ENCODE measurements at places on chromosomes 5 and 9. TPM values are rescaled to one million over a fixed set of nuclear protein-coding genes. Genes with fewer than 3 reads are reported as not detected.

- no peak overlapping the region for H3K4me3 ChIP-seq
- no peaks in the 10 kb centered on the region for H3K27me3 ChIP-seq
- H3K27ac ChIP-seq: no peak overlapping the region
- H3K4me1 ChIP-seq: no peaks in the 10 kb centered on the region
- no peaks in the 10 kb centered on the region for H3K36me3 ChIP-seq
Observed at GRCh38 chr5:78050888-78051287, 243.6 kb downstream of the AP3B1 start.

DNA sequence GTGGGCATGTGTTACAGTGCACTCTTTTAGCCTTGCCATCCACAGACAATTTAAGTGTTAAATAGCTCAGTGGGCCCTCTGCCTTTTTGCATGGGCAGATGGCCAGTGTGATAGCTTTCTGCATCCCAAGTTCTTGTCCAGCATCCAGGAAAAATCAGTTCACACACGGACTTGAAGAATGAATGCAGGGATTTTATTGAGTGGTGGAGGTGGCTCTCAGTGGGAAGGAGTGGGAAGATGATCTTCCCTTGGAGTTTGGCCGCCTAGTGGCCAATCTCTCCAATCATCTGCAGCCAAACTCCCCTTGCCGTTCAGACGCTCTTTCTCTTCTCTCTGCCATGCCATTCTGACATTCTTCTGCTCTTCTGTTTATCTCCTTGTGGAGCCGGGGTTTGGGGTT, 322.4 kb upstream of the GRAMD2B start:
- H3K27me3 ChIP-seq: no peaks in the 10 kb centered on the region
- no peak overlapping the region for H3K4me3 ChIP-seq
- DNase-seq: no peak

GRCh38 chr5:151632524-151632923, 41.4 kb upstream of the FAT2 start:
- no peaks in the 10 kb centered on the region for H3K36me3 ChIP-seq
- H3K4me1 ChIP-seq: no peaks in the 10 kb centered on the region
- no peak overlapping the region for H3K4me3 ChIP-seq
- no peak overlapping the region for H3K27ac ChIP-seq
- DNase-seq: no peak
- no peaks in the 10 kb centered on the region for H3K27me3 ChIP-seq

DNA sequence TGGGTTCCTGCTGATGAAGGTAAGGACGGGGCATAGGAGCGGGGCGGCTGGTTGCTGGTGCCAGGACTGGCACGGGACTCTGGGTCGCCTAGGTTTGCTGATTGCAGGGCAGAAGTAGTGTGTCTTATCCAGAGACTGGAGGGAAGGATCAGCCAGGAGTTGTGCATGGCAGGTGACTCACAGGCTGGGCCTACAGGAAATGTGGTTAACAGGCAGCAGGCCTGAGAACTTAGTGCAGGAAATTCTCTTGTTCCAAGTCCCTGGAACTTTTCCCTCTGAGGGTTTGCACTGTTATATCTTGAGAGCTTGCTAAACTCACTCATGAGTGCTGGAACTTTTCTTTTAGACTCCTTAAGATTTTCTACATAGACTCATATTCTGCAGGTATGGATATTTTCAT, 95.1 kb downstream of the ANXA2R start:
- H3K4me1 ChIP-seq: peaks cover 5% of the 10 kb centered on the region
- H3K4me3 ChIP-seq: no peak overlapping the region
- H3K36me3 ChIP-seq: no peaks in the 10 kb centered on the region
- no peak for DNase-seq
- H3K27me3 ChIP-seq: no peaks in the 10 kb centered on the region
- H3K27ac ChIP-seq: no peak overlapping the region

- no peaks in the 10 kb centered on the region for H3K27me3 ChIP-seq
- DNase-seq: no peak
- H3K36me3 ChIP-seq: no peaks in the 10 kb centered on the region
Observed at GRCh38 chr9:128771094-128771721, 519 bp downstream of the ZER1 start.

Gene SLC6A3
- not detected for total RNA-seq

GRCh38 chr5:10565785-10566542, 2.1 kb downstream of the ANKRD33B start:
- H3K27me3 ChIP-seq: no peaks in the 10 kb centered on the region
- no peak overlapping the region for H3K4me3 ChIP-seq
- no peaks in the 10 kb centered on the region for H3K36me3 ChIP-seq
- H3K4me1 ChIP-seq: peaks cover 10% of the 10 kb centered on the region

Gene HMGCR
- 45.9 TPM for total RNA-seq

- no peak for DNase-seq
- no peaks in the 10 kb centered on the region for H3K4me1 ChIP-seq
- no peak overlapping the region for H3K4me3 ChIP-seq
- H3K27me3 ChIP-seq: no peaks in the 10 kb centered on the region
- peaks cover 40% of the 10 kb centered on the region for H3K36me3 ChIP-seq
Observed at GRCh38 chr9:132301521-132301920, 53.3 kb downstream of the SETX start.

Gene PCDHB5
- not detected for total RNA-seq

- H3K36me3 ChIP-seq: no peaks in the 10 kb centered on the region
- H3K4me1 ChIP-seq: no peaks in the 10 kb centered on the region
- no peaks in the 10 kb centered on the region for H3K27me3 ChIP-seq
- DNase-seq: no peak
- H3K4me3 ChIP-seq: no peak overlapping the region
Observed at GRCh38 chr9:17810728-17811571, 232.1 kb downstream of the SH3GL2 start.

DNA sequence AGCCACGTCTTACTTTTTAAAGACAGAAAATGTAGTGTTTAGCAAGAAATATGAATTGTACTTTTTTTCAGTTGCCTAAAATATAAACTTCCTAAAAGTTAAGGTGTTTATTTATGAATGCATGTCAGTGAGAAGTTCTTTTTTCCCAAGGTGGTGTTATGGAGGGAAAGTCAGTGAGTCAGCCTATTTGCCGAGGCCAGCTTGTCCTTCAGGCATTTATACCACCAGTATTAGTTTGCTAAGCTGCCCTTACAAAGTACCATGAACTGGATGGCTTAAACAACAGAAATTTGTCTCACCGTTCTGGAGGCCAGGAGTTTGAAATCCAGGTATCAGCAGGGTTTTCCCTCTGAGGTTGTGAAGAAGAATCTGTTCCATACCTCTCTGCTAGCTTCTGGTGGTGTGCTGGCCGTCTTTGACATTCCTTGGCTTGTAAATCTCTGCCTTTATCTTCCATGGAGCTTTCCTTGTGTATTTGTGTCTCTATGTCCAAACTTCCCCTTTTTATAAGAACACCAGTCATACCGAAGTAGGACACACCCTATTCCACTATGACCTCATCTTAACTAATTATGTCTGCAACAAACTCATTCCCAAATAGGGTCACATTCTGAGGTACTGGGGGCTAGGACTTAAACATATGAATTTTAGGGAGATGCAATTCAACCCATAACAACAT, 38.4 kb downstream of the PRKACG start:
- no peak overlapping the region for H3K27ac ChIP-seq
- DNase-seq: no peak
- H3K4me3 ChIP-seq: no peak overlapping the region
- no peaks in the 10 kb centered on the region for H3K36me3 ChIP-seq

DNA sequence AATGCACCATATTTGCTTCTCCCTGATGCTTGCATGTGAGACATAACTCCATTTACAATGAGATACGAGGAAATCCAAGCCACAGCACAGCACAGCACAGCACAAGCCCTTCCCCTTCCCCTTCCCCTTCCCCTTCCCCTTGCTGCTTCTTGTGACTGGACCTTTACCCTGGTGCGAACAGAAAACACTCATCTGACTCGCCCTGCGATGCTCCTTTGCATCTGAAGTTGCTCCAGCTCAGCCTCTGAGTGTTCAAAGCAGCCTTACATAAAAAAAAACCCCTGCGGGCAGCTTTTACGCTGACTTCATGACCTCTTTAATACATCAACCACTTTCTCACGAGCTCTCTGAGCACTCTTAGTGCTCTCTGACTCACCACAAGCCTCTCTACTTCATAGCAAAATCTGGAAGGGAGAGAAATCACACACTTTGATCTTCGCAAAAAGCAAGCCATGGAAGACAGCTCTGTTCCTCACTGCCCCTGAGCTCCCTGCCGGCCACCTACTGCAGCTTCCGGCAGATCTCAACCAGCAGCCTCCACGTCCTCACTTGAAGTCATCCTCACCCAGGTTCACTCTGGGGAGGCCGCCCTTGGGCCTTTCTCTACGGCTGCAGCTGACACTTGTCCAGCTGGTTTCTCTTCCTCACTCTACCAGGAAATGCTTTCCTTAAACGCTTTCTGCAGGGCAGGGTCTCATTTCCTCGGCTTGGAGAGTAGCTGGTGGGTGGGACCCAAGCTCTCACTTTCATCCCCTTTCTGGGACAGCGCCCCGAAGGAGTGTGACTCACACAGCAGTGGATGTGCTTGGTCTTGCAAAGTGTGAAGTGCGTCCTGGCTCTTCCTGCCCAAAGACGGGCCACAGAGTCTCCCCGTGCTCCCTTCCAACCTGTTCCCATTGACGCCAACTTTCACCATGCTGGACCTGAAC, 5.3 kb downstream of the SLC34A1 start:
- peak overlapping the region; percentile 49 for H3K27ac ChIP-seq
- H3K4me1 ChIP-seq: peaks cover 46% of the 10 kb centered on the region
- peak overlapping the region; percentile 18 for H3K4me3 ChIP-seq
- H3K36me3 ChIP-seq: no peaks in the 10 kb centered on the region

DNA sequence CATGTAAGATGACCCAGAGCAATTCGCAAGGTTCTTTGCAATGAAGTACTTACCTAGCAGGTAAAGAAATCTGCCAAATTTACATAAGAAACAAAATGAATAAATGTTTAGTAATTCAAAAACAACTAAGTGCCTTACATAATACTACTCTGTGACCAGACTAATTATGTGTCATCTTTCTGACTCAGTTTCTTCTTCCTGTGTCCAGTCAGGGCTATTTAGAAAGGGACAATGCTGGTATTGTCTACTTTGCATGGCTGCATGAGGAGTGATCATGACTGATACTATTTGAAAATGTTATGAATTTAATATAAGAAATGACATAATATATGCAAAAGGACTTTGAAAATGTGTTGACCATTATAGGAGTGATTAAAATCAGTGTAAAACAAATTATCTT, 210.0 kb downstream of the TMEM161B start:
- H3K27ac ChIP-seq: no peak overlapping the region
- no peaks in the 10 kb centered on the region for H3K4me1 ChIP-seq
- H3K4me3 ChIP-seq: no peak overlapping the region
- H3K36me3 ChIP-seq: no peaks in the 10 kb centered on the region
- H3K27me3 ChIP-seq: no peaks in the 10 kb centered on the region

Gene DRD1
- not detected for total RNA-seq

Gene PLEKHG4B
- total RNA-seq: not detected

Gene LECT2
- total RNA-seq: not detected

Gene ANP32B
- 331 TPM for total RNA-seq

DNA sequence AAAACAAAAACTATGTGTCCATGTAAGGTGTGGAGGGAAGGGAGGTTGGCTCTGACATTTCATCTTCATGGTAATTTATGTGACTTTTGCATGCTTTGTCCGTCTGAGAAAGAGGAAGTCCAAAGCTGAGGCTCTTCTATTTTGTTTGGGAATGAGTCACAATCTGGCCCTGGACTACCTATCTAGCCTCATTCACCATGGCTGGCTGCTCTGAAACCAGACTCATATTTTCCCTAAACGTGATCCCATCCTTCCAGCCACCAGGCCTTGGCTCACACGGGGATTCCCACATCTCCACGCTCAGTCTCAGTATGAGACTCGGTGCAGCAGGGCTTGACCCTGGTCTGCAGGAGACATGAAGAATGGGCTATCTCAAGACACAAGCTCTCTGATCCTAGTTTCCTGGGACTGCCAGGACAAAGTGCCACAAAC, 672.8 kb downstream of the ACTL7B start:
- no peak overlapping the region for H3K27ac ChIP-seq
- no peaks in the 10 kb centered on the region for H3K27me3 ChIP-seq
- no peaks in the 10 kb centered on the region for H3K4me1 ChIP-seq

DNA sequence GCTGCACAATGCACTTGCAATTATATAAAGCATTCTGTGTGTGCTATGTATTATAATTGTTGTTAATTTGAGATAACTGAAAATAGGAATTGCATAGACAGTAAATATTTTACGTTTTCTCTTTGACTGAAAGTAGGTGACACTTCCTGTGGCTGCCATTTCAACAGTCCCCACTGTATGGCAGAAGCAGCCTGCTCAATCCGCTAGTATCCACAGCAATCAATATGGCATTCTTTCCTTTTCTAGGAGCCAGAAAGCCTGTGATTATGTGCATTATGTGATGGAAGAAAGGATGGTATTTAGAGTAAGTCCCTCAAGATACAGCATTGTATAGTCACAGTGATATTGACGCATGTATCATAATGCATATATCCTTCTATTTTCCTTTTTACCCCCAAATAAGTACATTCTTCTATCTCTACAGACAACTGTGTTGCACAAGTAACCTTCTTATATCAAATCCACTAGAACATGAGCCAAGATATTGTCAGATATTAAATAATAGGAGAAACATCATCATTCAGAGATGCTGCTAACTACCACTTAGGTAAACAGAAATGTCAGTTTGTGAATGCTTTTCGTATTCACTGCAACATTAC, 59.7 kb downstream of the CARTPT start:
- no peak overlapping the region for H3K4me3 ChIP-seq
- no peaks in the 10 kb centered on the region for H3K36me3 ChIP-seq
- H3K27ac ChIP-seq: no peak overlapping the region
- H3K4me1 ChIP-seq: peaks cover 11% of the 10 kb centered on the region

DNA sequence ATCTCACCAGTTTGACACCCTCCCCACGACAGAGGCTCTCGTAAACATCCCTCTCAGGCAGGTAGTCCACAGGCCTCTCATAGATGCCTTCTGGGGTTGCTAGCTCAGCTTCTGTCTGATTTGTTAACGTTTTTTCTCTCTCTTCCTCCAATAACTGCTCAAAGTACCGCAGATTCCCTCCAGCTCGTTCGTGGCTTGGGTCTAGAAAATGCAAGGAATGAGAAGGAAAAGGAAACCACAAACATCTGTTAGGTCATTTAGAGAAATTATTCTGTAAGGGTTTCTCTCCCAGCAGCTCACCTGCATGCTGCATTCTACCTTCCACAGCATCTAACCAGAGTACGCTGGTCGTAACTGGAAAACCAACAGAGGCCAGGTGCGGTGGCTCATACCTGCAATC, 18.5 kb downstream of the P4HA2 start:
- H3K27ac ChIP-seq: no peak overlapping the region
- H3K4me3 ChIP-seq: no peak overlapping the region
- DNase-seq: no peak
- no peaks in the 10 kb centered on the region for H3K4me1 ChIP-seq
- no peaks in the 10 kb centered on the region for H3K36me3 ChIP-seq
- H3K27me3 ChIP-seq: no peaks in the 10 kb centered on the region

Gene MSX2
- not detected for total RNA-seq

- DNase-seq: no peak
- no peak overlapping the region for H3K4me3 ChIP-seq
- no peaks in the 10 kb centered on the region for H3K36me3 ChIP-seq
- no peaks in the 10 kb centered on the region for H3K27me3 ChIP-seq
Observed at GRCh38 chr9:97866848-97867247, 13.8 kb downstream of the FOXE1 start.
